ENCODE measurements at places on chromosomes 12 and 14. TPM values are rescaled to one million over a fixed set of nuclear protein-coding genes. Genes with fewer than 3 reads are reported as not detected.

Gene CLEC1B
- not detected for total RNA-seq

Gene RAPGEF3
- 0.38 TPM for total RNA-seq

Gene MYF6
- total RNA-seq = not detected

Gene KRT79
- total RNA-seq = 1.1 TPM

Gene PARP11
- 1.9 TPM for total RNA-seq

Gene NDUFA12
- total RNA-seq = 283 TPM

Gene REC8
- total RNA-seq = 6.8 TPM

Gene CIPC
- total RNA-seq = 11.0 TPM

GRCh38 chr12:6166808-6167207 is 33.4 kb upstream of the CD9 start:
- no peak for DNase-seq

DNA sequence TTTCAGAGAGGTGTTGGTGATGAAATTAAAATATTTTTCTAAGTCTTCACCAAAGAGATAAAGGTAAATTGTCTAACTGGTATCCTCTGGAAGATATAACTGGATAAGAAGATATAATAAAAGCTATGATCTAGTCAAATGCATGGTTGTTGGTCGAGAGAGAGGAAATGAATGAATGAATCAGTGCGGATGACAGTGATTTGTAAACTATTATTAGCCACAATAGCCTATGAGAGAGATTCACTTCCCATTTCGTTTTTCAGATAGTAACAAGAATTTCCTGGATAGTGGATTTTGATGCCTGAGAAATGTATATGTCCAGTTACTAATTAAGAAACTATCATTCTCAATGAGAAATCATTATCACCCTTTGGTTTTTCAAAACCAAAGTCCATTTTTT is 63.1 kb downstream of the HEATR5A start:
- no peak for DNase-seq

DNA sequence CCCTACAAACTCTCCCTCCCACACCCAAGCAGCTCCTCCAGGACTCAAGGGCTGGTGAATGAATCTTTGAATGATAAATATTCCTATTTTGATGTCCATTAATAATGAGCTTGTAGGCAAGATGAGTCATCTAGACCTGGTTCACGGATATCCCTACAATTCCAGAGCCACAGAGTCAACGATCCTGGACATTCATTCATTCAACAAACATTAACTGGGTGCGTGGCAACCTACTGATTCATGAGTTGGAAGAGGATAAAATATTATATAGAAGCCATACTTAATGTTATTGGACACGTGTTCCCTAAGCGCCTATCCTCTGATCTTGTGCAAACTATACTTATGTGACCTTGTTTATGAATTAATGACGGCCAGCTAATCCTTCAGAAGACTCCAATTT is 420 bp upstream of the OTUB2 start:
- DNase-seq = no peak

DNA sequence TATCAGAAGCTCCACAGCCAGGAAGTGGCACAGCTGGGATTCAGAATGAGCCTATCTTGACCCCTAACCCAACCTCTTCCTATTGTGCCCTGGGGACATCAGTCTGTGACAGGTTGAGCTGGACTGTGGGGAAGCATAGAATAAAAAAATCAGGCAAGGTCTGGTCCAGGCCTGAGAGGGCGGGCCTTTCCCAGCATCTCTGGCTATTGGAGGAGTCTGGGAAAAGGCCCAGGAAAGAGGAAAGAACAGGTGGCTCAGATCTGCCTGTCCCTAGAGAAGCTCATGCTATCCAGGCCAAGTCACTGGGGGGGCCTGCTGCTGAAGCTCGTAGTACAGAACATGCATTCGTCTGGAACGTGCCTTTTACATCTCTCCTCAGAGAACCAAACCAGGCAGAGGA is 100.5 kb downstream of the PPM1H start:
- DNase-seq = no peak

GRCh38 chr12:58435647-58436046 is 484.7 kb downstream of the LRIG3 start:
- no peak for DNase-seq

GRCh38 chr12:7339675-7340074 is 35.8 kb downstream of the ACSM4 start:
- no peak for DNase-seq

GRCh38 chr14:35362911-35363374 is 41.6 kb downstream of the NFKBIA start:
- peak; percentile 76 for DNase-seq

- no peak for DNase-seq
Observed at GRCh38 chr12:125198652-125199051, 133.4 kb downstream of the AACS start.

GRCh38 chr12:10732066-10732465 is 8.9 kb upstream of the YBX3 start:
- DNase-seq = no peak

- DNase-seq = no peak
Observed at GRCh38 chr14:79451601-79452000, 759.7 kb downstream of the DIO2 start.

DNA sequence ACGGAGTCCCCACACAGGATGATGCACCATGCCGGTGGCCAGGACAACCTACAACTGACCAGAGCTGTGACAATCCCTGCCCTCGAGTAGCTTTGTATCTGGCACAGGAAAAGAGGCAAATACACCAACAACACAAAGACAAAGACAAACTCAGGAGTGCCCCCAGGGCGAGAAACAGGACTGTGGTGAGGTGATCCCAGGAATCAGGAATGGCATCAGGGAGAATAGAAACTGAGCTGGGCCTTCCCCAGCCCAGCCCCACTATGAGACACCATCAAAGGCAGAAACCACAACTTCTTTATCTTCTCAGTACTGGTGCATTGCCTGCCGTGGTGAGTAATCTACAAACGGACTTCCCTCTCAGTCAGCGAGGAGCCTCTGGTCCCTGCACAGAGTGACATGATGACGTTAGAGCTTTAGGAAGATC is 157.7 kb downstream of the TTC7B start:
- DNase-seq = peak; percentile 61

DNA sequence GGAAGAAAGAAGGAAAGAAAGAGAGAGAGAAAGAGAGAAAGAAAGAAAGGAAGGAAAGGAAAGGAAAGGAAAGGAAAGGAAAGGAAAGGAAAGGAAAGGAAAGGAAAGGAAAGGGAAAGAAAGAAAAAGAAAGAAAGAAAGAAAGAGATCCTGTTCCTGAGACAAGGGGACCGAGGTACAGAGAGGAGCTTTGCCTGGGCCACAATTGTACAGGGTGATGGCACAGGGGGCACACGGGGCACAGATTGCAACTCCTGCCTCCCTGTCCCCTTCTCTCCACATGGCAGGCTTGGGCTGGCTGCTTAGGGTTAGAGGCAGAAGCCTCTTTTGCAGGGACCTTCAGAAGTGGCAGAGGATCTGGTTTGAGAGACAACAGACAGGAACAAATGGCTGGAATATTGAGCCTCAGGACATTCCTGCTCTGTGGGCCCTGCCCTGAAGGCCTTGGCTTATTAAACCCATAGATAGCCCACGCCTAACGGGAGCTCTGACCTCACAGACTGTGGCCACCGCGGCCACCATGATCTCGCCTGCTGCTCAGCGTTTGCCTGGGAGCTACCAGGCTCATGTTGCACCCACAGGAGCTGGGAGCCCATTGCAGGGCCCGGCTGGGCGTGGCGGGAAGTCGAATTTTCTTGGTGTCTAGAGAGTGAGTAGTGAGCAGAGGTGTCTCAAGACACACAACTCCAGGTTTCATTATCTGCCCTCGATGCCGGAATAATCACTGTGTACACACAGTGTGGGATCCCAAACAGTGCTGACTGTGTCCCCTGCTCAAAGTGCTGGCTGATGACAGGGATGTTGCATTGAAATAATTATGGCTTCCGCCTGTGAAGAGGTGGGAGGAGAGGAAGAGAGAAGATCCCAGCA is 147.9 kb upstream of the NCOR2 start:
- no peak for DNase-seq

GRCh38 chr12:102504280-102504679 is 23.9 kb upstream of the IGF1 start:
- no peak for DNase-seq

- DNase-seq = no peak
Observed at GRCh38 chr12:5230156-5230555, 186.5 kb downstream of the KCNA5 start.

DNA sequence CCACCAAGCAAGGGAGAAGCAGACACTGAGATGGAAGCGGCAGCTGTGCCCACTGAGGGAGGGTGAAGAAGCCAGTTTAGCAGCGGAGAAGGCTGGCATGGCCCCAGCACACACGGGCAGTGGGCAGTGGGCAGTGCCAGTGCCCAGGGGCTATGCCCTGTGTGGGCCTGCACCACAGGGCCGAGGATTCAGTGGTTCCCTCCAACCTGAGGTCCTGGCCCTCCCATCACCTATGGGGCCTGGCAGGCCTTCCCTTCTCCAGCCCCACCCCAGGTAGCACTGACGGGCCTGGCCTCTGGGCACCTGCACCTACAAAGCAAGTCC is 81.1 kb downstream of the ITPK1 start:
- DNase-seq = no peak

DNA sequence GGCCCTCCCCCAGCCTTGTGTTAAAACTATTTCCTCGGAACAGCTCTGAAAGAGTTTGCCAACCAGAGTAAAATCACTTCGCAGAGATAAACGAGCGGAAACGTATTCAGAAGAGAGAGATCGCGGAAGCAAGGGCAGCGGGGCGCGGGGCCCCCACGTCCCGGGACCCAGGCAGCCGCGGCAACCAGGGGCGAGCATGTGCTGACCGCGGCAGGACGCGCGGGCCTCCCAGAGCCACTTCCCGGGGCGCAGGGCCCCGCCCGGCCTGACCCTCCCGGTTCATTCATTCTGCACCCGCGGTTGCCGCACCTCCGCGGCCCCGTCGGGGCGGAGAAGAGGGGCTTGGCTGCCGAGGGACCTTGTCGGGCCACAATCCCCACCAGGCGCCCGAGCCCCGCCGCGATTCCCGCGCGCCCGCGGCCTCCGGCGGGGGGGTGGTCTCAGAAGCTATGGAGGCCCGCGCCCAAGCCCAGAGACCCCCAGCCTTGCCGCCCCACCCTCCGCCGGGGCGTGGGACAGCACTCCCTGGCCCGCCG is 598 bp downstream of the UBE2N start:
- DNase-seq = no peak

DNA sequence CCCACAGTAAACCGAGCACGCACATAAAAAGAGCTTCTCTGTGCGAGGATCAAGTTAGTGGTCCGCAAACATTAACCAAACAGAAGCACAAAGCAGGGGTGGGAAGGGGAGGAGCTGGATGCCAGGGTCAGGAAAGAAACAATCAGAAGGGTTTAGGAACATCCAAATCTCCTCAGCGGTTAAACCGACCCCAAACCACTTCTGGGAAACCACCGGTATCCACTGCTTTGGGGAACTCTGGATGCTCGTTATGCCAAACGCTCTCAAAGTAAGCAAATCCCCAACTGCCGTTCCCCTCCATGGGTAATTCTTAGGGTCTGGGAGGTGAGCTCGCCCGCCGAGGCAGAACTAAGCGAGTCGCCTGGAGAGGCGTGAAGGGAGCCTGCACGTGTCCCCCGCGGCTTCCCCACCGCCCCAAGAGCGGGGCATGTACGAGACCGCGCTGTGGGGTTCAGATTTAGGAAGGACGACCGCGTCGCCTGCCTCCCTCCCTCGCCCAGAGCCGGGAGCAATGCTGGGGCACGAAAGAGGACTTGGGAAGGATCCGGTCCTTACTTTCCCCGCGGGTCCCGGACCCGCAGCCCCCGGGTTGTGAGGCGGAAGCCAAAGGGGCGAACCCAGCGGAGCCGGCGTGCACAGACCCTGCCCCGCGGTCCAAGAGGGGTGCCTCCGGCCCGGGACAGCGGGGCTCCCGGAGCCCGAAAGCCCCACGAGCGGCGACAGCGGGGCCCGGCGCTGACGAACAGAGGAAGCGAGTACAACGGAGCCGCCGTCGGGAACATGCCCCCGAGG is 711 bp downstream of the SBNO1 start:
- DNase-seq = no peak

GRCh38 chr14:74243051-74243450 is 3.8 kb downstream of the VSX2 start:
- no peak for DNase-seq

DNA sequence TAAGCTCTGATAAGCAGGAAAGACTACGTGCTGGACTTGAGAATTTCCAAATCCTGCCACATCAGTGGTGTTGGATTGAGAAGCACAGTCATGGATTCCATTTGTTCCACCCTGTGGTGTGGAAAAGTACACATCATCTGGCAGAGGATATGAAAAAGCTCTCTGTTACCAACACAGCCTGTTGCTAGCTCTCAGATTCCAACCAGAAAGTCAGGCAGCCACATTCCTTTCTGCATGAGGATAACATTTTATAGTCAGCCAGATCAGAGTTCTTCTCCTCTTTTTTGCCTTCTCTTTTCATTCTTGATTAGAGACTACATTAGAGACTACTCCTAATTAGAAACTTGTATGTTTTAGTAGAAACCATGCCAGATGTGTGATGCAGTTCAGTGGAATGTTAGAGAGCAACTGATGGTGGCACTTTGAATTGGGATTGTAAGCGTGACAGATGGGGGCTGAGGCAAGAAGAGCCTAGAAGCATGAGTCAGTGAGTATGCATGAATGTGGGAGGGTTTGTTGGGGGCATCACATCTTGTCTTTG is 61.2 kb upstream of the STXBP6 start:
- no peak for DNase-seq

- DNase-seq = no peak
Observed at GRCh38 chr12:91813701-91814100, 331.9 kb downstream of the BTG1 start.

DNA sequence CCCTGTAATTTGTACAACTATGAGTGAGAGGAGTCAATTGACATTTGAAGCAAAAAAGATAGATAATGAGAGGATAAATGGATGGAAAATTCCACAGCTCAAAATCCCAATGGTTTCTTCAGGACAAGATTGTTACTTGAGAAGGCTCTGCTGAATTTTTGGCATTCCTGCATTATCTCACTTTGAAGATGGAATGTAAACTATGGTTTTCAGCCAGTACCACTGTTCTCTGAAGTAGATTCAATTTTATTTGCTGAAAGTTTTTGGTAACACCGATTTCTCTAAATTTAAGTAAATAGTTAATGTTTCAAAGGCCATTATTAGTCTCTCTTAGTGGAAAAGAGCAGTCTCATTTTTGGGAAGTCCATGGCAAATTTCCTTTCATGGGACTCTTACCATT is 121.9 kb upstream of the SLC38A2 start:
- DNase-seq = no peak

DNA sequence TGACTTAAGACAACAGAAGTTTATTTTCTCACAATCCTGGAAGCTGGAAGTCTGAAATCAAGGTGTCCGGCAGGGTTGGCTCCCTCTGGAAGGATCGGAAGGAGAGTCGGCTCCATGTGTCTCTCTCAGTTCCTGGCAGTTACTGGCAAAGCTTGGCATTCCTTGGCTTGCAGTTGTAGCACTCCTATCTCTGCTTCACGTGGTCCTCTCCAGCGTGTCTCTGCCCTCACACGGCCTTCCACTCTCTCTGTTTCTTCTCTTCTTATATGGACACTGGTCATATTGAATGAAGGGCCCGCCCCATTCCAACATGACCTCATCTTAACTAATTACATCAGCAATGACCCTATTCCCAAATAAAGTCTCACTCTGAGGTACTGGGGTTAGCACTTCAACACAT is 60.1 kb upstream of the TUNAR start:
- no peak for DNase-seq

Data from SJSA1 (cell line).